HuH-7.5 (cell line): ENCODE measurements at places on chromosomes 3 and 15.
A peak's percentile ranks its signal among the peaks of the same experiment; 100 is the strongest.

DNA sequence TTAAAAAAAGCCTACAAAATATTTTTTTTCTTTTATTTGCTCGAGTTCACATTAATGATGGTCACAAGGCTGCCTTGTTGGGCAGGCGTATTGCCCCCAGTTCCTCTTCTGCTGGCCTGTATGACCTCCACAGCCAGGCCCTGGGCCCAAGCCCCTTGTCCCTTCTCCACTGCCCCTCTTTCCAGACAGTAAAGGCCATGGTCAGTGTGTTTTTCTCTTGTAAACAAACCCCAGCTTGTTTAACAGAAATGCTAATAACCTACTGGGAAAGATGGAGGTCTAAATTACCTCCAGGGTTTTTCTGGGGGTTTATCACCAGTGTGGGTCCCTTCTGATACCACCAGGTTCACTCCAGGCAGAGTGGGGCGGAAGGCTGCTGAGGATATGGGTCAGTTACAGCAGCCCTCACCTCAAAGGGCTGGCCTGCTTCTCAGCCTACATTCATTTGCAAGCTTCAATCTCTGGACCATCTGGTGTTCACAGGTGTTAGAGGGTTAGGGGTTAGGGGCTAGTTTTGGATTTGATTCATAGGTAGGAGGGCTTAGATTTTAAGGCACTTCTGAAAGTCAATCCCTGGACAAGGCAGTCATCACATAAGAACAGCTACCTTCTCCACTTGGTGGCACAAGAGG lies 2.0 kb upstream of the MANF start:
- no peak for DNase-seq

DNA sequence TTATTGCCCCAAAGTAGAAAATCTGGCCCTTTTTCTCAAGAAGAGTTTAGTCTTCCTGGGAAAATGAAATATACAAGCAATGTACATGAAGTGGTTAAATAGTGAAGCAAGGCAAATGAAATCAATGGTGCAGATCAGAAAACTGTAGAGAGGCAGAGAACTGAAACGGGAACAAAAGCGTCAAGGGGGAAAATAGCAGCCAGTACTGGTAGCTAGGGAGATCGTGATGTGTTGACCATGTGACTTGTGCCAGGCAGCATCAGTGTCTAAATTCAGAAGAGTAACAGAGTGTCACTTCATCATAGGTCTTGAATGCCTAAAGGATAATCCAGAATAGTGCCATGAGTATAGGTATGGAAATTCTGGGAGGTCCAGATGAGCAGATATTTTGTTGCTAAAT lies 163.1 kb downstream of the CHL1 start:
- DNase-seq = no peak

GRCh38 chr3:40961104-40961857 lies 238.0 kb upstream of the CTNNB1 start:
- DNase-seq = no peak

GRCh38 chr3:13689373-13690260 lies 140.7 kb downstream of the FBLN2 start:
- DNase-seq = no peak

GRCh38 chr15:46489276-46489675 lies 854.4 kb downstream of the SQOR start:
- DNase-seq = no peak

DNA sequence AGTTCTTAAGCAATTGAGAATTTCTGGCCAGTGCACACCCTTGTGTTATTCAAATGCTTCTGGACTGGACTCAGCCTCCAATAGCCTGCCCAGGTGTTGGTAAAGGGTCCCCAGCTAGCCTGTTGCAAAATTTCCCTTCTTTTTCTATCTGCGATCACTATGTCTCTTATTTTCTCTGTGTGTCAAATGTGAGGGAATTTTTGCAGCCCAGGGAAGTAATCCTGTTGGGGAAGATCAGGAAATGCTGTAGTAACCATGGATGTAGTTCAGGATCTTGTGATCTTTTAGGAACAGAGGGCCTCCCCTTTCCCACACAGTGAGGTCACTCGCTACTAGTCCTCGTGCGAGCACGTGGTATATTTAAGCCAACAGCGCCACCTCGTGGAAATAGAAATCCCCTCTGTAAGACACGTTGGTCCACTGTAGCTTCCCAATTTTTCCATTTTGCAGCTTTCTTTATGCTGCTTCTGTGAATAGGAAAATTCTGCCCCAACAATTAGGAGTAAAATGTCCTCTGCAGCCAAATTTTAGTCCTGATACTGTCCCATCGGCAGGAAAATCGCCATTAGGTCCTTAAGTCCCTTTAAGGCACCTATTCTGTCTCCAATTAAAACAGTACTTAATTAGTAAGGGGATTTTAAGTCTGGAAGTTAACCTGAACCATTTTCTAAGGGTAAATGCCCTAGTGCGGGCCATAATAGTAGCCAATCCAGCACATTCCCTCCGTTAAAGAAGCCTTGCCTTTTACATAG lies 4.0 kb upstream of the SMCO1 start:
- no peak for DNase-seq

DNA sequence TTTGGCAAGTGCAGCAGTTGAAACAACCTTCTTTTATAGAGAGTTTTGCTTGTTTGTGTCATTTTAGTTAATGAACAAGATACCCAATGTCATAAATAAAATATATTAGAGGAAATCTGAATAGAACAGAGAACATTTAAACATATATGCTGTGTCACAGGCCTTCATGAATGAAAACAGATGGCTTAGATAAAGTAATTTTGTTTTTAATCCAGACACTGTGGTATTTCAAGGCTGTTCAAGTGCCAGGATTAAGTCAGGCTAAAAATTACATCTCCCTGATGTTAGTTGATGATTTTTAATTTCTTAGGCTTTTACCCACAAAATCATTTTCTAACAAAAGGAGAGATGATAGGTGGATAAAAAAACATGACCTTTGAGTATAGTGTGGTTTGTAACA lies 4.9 kb upstream of the ACKR4 start:
- DNase-seq = no peak

GRCh38 chr15:99098426-99098825 lies 6.5 kb upstream of the SYNM start:
- no peak for DNase-seq

DNA sequence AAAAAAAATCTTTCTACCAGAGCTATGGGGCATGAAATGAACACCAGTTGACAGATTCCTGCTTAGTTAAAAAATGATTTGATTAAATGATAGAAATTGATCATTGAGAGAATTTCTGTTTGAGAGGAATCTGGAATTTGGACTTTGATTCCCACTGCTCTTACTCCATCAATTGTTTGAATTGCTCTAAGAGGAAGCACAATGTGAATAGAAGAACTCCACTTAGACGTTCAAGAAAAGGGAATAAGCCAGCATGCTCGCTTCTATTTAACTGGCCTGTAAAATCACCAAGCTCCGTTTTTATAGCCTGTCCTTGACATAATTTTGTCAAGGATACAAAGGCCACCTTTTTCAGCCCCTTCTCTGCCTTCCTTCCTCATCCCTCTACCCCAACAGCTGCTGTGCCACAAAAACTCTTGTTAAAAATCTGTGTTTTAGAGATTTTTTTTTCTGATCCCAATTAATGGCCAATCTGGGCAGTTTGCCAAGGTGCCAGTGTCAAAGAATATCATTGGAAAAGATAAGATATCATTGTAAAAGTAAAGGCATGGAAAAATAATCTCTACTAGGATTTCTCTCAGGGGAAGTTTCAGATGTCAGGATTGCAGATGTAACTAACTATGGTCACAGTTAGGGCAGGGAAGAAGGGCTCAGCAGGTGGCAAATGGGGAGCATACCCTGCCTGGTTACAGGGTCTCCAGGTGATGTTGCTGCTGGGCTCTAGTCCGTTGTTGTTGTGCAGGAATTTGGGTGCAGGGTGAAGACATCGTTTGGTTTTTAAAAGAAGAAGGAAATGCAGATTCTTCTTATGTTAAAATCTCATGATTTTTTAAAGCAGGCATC lies 301.8 kb upstream of the PDZRN3 start:
- DNase-seq = no peak

DNA sequence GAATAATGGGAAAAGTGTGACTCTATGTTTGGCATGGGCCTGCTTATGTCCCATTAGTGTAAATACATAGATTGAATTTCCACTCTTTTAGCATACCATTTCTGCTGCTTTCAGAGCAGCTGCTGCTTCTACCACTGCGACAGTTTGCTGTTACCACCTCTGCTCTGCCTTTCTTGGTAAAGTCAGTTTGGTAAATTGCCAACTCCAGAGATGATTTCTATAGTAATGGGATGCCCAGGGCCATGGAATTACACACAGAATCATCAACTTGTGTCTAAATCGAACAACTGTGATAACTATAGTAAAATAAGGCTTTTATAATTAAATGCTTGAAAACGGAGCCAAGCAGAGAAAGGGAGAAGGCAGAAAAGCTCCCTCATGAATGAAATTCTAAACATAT lies 168.4 kb upstream of the VEPH1 start:
- no peak for DNase-seq

GRCh38 chr15:81111510-81112470 lies 22.3 kb upstream of the CFAP161 start:
- DNase-seq = no peak

DNA sequence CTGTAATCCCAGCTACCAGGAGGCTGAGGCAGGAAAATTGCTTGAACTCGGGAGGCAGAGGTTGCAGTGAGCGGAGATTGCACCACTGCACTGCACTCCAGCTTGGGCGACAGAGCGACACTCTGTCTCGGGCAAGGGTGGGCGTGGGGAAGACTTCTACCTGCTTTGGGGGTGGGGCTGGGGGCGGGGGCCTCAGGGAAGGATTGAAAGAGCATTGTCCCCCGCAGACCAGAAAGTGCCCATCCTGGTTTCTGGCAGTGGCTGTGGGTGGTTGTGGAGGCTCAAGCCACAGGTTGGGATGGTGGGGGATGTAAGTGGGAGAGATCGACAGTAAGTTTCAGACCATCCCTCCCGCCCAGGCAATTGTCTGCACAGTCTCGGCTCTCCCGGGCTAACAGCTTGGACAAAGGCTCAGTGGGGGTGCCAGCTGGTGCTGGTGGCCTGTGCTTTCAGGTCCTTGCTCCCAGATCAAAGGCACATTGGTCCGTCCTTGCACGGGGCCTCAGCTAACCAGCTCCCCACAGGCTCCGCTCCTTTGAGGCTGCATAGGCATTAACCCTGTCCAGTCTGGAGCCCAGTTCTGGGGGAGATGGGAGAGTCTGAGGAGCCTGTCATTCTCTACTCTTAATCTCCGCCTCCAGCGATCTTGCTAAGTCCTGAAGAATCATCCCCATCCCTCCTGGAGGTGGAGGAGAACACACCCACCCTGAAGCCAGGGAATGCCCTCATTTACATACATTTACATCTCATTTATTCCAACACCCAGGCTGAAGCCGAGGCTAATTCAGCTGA lies 8.6 kb downstream of the SCN5A start:
- no peak for DNase-seq

GRCh38 chr3:11624161-11624560 lies 19.6 kb downstream of the VGLL4 start:
- DNase-seq = no peak

DNA sequence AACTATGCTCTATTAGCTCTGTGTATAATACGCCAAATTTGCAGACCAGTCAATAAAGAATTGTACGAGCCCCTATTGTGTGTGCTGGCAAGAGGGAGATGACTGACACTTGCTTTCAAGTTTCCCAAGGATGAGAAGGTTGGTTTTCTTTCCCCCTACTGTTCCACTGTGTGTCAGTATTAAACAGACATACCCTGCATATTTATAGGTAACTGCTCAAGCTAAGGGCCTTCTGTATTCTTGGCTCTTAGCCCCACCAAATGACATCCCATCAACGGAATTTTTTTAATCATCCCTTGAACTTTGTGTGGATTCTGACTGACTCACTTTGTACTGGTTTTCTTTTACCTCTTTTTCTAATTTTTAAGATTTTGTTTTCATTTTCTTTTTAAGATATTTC lies 60.6 kb upstream of the GYG1 start:
- DNase-seq = no peak

DNA sequence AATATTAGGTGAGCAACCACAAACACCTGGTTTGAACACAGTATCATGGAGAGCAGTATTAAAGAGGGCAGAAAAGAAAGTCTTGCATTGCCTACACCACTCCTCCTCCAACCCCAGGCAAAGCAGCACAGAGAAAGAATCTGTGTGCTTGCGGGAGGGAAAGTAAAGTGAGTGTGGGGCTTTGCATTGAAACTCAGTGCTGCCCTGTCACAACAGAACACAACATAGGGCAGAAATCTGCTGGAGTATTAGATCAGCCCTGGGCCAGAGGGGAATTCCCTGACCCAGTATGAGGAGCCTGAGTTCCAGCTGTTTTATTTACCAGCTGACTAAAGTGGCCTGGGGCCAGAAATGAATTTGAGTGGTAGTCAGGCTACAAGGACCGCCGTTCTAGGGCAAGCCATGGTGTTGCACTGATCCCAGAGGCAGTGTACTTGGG lies 75.5 kb downstream of the SPATA16 start:
- no peak for DNase-seq

- DNase-seq = no peak
Observed at GRCh38 chr3:96776818-96777217, 37.6 kb upstream of the EPHA6 start.

DNA sequence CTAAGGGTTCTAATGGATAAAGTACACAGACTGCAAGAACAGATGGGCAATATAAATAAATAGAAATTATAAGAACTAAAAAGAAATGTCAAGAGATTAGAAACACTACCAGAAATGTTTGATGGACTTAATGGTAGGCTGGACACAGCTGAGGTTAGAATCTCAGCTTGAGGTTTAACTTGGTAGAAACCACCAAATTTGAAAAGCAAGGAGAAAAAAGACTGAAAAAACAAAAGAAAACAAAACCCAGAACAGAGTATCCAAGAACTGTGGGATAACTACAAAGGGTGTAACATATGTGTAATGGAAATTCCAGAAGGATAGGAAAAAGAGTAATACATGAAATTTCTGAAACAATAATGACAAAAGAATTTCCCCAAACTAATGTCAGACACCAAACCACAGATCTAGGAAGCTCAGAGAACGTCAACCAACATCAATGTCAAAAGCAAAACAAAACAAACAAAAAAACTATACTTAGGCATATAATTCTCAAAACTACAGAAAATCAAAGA lies 35.0 kb downstream of the RFX7 start:
- DNase-seq = no peak

- no peak for DNase-seq
Observed at GRCh38 chr3:63231643-63232042, 46.5 kb upstream of the SYNPR start.

GRCh38 chr15:68383161-68384074 lies 48.5 kb downstream of the ITGA11 start:
- peak; percentile 69 for DNase-seq

DNA sequence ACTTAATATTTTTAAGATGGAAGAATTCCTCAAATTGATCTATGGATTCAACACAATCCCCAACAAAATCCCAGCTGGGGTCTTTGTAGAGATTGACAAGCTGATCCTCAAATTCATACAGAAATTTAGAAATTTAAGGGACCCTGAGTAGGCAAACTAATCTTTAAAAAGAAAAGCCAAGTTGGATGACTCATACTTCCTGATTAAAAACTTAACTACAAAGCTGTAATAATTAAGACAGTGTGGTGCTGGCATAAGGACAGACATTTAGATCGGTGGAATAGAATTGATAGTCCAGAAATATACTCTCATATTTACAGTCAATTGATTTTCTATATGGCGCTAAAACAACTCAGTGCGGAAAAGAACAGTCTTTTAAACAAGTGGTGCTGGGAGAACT lies 11.6 kb downstream of the FAM162A start:
- DNase-seq = no peak

GRCh38 chr3:169311381-169311780 lies 352.1 kb downstream of the MECOM start:
- DNase-seq = no peak

- DNase-seq = no peak
Observed at GRCh38 chr15:60572541-60573421, 93.8 kb upstream of the ICE2 start.

- DNase-seq = peak; percentile 23
Observed at GRCh38 chr3:196868297-196868661, 559 bp downstream of the SENP5 start.

GRCh38 chr3:192011137-192011536 lies 550.2 kb downstream of the PYDC2 start:
- DNase-seq = no peak
